NT2/D1 (cell line): ENCODE measurements at places on chromosomes 1 and 21.

GRCh38 chr1:50416553-50417453 lies 6.4 kb downstream of the DMRTA2 start:
- no peak for DNase-seq

GRCh38 chr1:172939475-172939874 lies 111.3 kb downstream of the TNFSF18 start:
- DNase-seq = no peak

GRCh38 chr21:28975397-28975796 lies 17.3 kb downstream of the LTN1 start:
- DNase-seq = no peak

- no peak for DNase-seq
Observed at GRCh38 chr21:37223804-37224345, 43.3 kb downstream of the VPS26C start.

- DNase-seq = no peak
Observed at GRCh38 chr1:212970085-212970484, 19.7 kb downstream of the VASH2 start.

DNA sequence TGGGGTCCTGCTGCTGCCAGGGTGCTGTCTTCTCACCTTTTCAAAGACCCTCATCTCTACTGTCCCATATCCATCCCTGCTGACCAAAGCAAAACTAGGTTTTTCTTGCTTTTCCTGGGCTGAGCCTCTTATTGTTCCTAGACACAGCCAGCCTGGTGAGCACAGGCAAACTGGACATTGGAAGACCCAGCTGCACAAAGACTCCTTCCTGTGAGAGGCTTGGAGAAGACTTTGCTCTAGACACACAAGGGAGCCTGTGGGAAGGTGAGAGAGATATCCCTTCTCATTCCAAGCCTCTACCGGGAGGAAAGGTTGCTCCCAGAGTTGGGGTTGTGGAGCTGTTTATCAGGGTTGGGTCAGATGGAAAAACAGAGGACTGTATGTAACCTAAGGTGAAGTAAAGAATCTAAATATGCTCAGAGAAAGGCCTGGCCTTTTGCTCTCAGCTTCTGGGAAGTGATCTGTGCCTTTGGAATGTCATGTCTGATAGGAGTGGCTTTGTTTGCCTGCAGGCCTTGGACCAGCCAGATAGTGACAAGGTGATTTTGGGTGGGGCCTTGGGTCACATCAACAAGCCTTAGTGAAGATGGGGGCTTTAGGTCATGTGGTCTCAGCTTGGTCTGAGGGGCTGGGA lies 87.6 kb upstream of the RUNX1 start:
- DNase-seq = peak; percentile 38

DNA sequence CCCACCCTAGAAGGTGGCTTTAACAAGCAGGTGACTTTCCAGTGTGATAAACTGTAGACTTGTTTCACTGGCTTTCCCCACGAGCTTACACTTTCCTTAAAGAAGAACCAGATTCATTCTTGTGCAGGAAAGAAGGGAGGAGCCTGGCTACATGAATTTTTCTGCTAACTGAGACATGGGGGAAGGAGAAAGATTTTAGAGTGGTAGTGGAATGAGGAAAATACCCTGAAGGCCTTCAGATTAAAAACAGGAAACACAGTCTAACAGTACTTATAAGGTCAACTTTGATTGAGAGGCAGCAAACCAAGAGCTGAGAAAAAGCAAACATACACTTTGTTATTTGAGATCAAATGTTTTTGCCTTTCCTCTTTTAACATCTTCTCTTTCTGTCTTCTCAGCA lies 640.9 kb upstream of the PLXNA2 start:
- no peak for DNase-seq

GRCh38 chr1:20440785-20441200 lies 45.2 kb downstream of the CAMK2N1 start:
- peak; percentile 28 for DNase-seq

DNA sequence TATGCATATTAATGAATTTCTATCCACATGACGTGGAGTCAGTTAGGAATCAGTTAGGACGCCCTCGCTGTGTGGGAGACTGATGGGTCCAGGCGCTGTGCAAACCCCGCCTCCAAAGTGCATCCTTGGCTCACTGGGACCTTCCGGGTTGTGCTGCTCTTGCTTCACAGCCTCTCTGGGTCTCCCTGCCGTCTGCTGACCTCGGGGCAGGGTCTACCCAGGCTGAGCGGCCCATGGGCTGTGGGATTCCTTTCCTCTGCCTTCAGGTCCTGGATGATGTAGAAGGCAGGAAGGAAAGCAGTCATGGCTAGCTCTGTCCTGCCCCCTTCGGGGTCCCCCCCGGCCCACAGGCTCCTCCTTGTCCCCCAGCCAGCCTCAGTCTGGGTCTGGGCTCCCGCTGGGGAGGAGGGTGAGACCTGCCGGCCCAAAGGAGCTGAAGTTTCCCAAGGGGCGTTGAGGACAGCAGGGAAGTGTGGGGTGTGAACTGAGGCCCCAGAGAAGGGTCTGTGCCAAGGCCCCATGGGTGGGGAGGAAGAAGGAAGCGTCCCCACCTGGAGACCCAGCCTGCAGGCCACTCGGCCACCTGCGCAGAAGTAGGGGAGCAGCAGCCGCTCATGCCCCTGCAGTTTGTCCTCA lies 24.6 kb upstream of the CDK11A start:
- DNase-seq = no peak

DNA sequence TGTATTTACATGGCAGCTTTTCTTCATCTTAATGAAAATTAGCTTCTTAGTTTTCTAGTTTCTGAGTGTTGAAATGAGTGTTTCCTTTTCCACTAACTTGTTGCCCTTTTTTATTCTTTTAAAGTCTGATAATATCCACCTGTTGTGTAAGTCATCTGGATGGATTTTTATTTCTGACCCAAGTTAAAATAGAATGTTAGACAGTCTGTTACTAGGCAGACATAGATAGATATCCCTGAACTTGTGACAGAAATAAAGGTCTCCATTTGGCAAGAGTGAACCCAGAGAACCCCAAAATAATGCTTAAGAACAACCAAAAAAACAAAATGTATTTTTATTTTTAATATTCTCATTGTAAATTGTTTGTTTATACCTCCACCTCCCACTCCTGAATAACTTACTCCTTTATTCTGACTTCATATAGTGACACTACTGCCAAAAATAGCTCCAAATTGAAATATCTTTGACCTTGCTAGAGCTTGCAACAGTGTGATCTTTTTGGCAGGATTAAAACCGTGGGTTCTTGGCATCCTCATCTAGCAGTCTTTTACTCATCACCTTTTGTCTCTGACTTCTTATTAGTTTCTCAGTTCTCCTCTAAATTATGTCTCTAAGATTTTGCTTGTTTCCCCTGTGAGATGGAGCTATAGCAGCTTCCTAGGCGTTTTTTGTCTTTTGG lies 26.9 kb upstream of the SH3D21 start:
- DNase-seq = no peak

DNA sequence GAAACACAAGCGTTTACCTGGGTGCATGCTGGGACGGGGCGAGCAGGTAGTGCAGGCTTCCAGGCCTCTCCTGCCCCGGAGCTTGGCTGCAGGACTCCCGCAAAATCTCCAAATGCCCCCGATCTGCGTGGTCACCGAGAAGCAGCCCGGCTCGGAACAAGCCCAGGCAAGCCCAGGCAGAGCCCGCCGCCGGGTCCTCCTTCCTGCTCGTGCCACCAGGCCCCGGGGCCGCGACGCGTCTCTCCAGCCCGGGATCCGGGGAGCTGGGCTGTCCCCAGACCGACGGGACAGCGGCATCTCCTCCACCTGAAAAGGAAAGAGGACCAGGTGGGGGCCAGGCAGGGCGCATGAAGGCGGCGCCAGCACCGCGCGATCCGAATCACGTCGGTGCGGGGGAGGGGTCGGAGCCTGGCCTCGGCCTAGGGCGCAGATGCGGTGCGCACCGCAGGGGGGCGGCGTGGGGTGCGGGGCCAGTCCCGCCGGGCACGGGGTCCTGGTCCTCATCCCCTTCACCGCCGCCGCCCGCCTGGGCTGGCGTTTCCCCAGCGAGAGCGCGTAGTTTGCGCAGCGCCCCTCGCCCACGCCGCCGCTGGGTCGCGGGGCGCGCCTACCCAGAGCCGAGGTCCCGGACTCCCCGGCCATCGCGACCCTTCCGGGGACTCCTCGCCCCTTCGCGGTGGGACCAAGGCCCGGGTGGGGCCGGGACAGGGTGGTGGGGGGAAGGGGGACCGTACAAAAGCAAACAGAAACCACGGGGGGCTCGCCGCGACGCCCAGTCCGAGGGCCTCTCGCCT lies 52.4 kb upstream of the H6PD start:
- DNase-seq = no peak

- no peak for DNase-seq
Observed at GRCh38 chr1:236532850-236533249, 9.1 kb downstream of the LGALS8 start.

GRCh38 chr21:26637201-26637745 lies 64.2 kb upstream of the CYYR1 start:
- DNase-seq = no peak

- DNase-seq = no peak
Observed at GRCh38 chr1:15676010-15676409, 8.1 kb upstream of the PLEKHM2 start.

DNA sequence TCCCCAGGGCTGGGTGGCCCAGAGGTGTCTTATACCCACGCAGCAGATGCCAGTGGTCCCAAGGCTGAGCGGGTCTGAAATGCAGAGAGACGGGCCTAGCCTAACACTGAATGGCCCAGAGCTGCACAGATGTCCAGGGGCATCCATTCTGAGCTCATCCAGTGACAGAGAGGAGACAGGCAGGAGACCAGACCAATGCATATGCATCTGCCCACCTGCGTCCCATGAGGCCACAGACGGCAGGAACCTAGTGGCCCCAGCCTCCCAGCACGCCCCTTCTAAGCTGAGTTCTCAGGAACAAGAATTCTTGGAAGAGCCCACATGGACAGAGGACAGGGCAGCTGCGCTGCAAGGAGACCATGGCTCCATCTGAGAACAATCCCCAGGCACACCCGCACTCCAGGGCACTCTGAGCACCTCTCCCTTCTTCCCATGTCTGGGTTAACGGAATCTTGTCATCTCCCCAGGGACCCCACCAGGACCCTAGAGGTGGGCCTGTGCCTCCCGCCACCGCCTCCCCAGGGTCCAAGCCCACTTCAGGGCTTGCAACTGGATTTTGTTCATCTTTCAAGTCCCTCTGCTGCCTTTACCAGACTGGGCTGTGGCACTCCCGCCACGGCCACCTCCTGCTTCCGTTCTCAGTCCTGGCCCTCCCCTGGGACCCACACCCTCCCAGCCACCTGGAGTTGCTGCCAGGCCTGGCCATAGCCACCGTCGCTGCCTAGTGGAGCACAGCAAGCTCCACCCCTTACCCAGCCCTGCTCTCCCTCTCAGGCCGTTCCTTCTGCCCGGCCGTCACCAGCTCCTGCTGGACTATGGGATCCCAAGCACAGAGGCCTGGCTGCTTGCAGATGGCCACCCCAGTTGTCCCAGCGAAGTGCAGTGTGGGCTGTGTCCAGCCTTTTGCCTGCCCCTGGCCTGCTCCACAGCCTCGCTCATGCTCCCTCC lies 3.3 kb downstream of the WNT3A start:
- DNase-seq = no peak

GRCh38 chr1:7352364-7352763 lies 418.7 kb upstream of the VAMP3 start:
- DNase-seq = no peak

DNA sequence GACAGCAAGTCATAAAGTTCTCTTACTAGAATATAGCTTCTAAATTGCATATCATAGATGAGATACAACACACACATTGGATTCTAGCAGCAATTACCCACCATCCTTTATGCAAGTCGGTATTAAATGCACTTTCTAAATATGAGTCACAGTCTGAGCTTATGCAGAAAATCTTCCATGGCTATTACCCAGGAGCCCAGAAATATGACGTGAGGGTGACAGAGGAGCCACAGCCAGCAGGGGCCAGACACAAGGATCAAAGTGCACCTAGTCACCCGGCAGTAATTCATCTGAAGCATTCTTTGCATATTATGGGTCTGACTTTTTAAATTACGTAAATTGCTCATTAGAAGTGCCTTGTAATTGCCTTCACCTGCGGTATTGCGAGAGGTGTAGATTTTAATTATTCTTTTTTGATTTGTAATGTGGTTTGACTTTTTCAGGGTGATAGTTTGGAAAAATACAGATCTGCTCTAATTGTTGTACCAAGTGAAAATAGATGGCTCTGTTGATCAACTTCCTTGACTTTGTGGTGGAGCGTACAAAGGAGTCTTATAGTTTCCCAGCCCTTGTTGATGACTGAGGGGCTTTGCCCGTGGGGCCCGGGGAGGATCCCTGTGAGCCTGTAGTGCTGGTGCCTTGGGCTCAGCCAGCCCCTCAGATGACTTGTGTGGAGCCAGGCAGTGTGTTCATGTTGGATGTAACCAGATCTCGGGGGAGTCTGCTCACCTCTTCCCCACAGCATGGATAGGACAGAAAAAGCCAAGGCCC lies 470.0 kb upstream of the VAMP3 start:
- DNase-seq = no peak

GRCh38 chr1:118214866-118215265 lies 29.8 kb upstream of the SPAG17 start:
- DNase-seq = no peak

DNA sequence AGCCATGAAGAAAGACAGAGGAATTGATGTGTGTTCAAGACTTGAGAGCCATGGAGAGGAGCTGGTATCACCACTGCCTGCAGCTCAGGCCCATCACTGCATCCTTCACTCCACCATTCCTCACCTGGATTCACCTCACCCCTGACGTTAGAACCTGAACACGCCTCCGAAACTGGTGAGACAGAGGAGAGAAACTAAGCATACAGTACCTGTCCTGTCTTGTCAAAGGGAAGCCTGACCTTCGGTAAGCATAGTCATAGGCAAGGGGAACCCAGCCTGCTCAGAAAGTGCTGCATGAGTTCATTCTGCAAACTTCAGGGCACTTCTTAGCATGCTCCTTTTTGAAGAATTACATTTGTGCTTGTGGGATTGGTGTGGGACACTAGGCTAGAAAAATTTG lies 425.8 kb downstream of the DSCAM start:
- DNase-seq = no peak

DNA sequence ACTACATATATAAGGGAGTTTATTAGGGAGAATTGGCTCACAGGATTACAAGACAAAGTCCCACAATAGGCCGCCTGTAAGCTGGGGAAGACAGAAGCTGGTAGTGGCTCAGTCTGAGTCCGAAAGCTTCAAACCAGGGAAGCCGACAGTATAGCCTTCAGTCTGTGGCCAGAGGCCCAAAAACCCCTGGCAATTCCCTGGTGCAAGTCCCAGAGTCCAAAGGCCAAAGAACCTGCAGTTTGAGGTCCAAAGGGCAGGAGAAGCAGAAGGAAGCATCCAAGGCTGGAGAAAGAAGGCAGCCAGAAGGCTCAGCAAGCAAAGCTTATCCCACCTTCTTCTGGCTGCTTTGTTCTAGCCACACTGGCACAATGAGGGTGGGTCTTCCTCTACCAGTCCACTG lies 13.9 kb downstream of the TTLL7 start:
- DNase-seq = no peak

DNA sequence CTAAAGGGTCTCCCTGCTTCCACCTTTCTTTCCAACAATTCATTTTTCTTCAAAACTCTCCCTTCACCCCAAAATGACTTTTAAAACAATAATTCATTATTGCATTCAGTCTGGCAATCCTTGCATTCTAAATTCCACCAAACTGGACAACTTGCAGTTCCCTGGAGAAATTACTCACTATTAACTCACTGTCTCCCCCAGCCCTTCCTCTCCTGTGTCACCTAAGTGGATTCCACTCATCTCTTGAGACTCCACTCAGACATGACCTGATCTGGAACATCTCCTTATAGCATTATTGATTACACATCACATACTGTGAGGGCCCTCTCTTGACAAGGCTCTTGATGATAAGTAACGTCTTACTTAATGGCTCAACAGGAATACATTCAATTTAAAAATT lies 257.1 kb downstream of the BRINP2 start:
- no peak for DNase-seq
